Kidney tubule cell (primary cell): ENCODE measurements at places on chromosomes 5 and 9.

DNA sequence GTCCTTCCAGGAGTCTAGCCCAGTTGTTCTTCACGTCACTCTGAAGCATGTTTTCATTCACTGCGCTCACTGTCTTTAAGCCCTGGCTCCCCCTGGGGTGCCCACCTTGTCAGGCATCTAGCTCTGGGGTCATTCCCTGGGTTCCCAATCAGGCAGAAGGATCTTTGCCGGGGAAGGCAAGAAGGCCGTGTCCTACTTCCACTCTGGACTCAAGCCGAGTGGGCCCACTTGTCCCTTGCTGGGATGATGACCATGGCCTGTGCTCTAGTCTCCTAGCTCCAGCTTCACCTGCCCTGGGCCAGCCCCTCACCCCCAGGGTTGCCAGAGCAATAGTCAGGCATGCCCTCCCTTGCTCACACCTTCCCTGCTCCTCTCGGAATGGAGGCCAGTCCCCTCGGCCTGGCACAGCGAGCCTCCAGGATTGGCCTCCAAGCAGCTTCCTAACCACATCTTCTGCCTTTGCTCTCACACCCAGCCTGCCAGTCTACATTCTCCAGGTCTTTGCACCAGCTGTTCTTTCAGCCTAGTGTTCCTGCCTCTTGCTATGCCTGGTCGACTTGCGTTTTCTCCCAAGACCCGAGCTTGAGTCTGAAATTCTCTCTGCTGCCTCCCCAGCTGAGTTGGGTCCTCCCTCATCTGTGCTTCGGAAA, 32.2 kb upstream of the PSD2 start:
- DNase-seq: no peak

DNA sequence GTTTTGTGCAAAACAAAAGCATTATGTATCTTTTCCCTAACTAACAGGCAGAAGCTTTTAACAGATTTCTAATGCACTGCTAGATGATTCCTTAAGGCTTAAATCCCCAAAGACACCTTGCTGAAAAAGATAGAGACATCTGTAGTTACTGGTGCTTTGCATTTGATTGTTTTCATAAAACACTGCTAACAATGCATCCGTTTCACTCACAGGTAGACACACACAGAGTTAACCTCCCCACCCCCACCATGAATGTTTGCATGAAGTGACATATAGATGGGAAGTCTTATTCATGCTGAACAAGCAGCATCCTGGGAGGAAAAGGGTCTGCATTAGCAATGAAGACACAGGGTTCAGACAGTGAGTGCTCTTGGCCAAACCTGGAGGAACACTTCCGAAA, 100.9 kb downstream of the ASTN2 start:
- DNase-seq: no peak

GRCh38 chr9:130107234-130107861, 53.6 kb downstream of the GPR107 start:
- DNase-seq: peak; percentile 69

- DNase-seq: no peak
Measured at GRCh38 chr9:113148781-113149510, 1.9 kb upstream of the SLC31A2 start.

DNA sequence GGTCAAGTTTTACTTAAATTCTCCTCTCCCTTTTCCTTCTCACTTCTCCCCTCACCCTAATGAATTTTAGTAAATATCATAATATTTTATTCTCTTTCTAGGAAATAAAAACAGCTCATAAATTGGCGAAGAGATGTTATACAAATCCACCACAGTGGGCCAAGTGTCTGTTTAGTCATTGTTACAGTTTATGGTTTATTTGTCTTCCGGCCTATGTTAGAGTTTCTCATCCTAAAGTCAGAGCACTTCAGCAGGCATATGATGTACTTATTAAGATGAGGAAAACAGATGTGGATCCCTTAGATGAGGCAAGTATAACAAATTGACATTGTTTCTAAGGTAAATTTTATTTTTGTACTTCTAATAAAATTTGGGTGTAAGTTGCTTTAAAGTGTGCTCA, 48.2 kb downstream of the RPS6 start:
- no peak for DNase-seq

GRCh38 chr5:98524773-98525172, 248.7 kb upstream of the RGMB start:
- no peak for DNase-seq

DNA sequence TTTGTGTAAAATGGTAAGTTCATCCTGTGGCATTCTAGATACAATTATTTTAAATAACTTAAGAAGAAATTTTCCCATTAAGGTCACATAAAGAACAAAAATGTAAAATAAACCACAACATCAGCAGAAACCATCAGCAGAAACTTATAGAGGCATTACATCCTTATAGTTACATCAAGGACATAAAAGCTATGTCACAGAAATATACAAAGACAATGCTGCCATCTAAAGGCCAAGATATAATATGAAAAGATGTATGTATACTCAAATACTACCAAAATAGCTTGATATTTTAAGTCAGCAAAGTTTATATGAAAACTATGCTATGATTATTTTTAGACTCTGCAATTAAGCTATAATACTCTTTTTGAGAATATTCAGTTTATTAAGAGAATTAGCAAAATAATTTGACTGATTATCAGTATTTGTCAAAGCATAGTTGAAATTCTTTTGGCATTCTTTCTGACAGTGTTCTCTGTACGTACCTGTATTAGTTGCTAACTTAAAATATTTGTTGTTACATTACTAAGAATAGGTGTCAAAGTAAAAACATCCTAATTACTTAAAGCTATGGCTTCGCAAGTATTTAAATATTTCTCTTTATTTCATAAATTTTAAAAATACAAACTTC, 36.2 kb downstream of the FBXL17 start:
- DNase-seq: peak; percentile 60

DNA sequence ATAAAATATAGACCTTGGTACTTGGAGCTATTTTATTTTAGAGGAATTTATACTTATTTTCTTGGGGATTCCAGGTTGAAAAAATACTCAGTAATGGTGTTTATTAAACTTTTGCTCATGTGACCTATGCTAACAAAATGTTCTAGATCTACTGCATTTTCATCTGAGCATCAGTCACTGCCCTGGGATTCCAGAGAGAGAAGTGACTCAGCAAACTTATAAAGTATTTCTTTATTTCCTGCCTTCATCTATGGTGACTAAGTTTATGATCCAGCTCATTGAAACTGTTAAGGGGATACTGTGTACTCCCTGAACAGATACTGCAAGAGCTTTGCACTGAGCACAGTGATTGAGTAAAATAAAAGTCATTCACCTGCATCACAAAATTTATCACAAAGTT, 298.5 kb upstream of the CDH18 start:
- DNase-seq: peak; percentile 69

DNA sequence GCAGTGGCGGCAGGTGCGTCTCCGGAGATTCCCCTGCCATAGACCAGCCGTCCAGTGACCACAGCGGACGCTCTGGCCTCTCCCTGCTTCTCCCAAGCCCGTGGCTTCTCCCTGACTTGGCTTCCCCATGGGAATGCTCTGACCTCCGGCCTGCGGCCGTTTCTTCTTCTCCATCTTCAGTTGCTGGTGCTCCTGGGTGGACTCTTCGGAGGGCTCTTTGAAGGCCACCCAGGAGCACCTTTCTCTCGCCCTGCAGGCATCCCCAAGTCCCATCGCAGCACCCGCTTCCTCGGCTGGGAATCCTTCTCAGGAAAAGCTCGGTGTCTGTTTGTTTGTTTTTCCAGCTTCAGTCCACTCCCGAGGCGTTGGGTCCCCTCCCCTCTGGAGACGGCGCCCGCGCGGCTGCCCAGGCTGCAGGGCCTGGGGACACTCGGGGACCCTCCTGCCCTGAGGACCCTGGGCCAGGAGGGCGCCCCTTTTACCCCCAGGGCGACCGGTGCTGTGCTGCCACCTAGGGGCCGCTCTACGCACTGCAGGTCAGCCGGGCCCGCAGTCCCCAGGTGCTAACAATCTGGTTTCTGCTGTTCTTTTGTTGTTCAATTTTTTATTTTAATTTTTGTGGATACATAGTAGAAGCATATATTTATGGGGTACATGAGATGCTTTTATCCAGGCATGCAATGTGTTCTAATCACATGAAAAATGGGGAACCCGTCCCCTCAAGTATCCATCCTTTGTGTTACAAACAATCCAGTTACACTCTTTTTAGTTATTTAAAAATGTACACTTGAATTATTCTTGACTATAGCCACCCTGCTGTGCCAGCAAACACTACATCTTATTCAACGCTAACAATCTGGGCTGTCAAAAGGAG, 197.9 kb upstream of the ADAMTS16 start:
- peak; percentile 12 for DNase-seq

DNA sequence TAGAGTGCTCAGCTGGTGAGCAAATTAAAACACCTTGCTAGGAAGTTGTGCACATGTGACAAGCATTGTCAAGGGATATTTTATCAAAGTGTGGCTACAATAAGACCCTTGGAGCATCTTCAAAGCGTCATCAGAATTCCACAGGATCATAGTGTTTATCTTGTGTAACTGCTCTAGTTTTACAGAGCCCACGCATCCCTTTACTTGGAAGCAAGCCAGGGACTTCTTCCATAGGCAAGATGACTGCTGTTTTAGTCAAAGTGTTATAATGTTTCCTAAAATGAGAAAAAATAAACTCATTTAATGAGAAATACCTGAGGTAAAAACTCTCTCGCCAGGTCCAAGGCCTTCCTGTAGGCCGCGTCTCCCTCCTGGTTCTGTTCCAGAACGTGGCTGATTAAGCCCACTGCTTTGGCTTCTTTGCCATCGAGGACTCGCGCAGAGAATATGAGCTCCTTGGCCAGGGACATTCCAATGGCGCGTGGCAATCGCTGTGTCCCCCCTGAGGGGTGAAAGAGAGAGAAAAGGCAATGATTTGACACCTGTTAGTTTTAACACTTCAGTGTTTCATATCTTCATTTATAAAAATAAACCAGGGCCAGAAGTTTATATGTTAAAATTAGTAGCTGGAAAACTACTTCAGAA, 141.1 kb downstream of the AUH start:
- no peak for DNase-seq

GRCh38 chr9:91312717-91313325, 48.9 kb downstream of the AUH start:
- DNase-seq: peak; percentile 85

DNA sequence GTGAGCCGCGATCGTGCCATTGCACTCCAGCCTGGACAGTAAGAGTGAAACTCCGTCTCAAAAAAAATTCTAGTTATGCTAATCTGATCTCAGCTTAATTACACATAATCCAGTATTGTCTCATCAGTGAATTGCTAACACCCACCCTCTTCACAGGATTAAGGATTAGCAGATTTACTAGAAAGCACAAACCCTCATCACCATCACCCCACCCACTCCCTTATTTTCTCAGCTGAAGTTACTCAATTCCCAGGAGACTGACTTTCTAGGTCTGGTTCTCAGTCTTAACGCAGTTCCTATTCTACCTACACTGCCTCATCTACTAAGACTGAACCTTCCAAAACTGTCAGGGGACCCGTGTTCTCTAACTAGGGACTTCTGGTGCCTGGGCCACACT, 9.0 kb downstream of the TOR1B start:
- DNase-seq: no peak

DNA sequence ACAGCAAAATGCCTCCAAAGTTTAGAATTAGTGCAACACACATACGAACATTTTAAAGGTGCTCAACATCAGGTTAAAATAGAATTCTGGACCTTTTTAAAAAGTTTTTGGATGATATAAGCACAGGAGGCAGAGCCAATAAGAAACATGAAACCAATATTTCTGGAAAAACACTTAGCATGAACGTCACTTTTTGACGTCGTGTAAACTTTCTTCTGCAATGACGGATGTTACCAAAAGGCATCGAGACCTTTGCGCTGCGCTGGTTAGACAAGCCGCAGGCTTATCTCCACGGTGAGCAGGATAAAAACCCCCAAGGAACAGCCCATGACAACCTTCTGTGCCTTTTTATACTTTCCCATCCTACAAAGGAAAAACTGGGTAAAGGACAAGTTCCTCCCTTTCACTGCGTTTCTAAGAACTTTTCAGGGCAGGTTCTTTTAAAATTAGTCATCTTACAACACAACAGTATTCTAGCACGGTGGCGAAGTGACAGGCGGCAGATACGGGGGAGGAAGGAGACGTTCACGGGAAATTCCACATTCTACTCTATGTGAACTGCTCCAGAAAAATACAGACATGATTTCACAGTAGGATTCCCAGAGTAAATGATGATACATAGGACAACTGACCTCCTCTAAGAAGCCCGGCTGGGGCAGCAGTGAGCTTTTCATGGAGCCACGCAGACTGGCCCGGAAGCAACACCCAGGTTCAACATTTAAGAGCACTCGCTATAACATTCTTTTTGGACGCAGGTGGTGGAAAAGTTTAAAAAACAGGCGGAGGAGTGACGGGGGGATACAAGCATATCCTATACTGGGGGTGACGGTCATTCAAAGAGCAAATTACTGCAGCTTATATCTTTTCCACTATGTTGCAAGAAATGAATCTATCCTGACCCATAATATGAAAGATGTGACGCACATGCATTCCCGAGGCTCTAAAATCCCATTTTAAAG, 52.4 kb downstream of the USP20 start:
- peak; percentile 13 for DNase-seq

DNA sequence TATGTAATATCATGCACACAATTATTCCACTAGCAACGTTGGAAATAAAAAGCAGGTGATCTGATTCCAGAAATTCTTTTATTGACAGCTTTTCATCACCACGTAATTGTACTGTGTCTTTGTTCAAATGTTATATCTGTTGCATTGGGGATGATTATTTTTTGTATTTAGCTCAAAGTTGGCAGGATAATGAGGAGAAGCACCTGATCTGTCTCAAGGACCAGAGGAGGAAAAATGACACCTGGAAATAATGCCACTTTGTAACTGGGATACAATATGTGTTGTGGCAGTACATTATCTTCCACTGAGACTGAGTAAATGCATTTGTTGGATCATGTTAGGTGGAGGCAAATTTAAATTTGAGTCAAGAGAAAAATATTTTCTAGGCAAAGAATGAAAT, 1298.8 kb upstream of the CDH6 start:
- no peak for DNase-seq

DNA sequence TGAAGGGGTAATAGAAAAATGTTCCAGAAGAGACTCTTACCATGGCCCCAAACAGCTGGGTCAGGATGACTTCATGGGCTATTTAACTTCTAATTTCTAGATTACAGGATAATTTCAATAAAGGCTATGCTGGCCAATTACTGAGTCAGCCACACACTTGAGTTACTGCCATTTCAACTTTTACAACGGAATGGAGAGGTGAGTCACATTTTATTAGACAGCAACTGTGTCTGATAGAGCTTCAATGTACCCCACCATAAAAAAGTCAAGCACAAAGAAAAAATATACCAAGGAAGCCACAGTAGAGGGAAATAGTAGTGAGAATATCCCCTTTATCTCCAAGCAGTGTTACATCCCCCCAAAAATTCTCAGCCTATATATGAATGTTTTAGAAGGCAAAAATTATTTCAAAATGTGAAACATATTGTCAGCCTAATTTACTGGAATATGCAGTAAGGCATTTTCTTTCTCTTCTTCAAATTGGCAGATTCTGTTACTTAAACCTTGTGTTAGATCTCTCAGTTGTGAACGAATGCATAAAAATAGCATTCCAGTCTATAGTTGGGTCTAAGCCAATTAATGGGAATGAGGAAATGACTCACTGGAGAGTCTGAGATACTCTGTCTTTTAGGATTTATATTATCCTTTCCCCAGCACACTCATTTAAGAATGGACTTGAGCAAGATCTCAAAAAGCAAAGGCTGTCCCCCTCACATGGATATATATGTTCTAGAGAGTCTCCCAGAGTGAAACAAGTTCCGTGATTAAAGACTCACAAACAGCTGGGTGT, 47.1 kb upstream of the RAI14 start:
- DNase-seq: peak; percentile 88

- peak; percentile 25 for DNase-seq
Measured at GRCh38 chr5:33608344-33609041, 167.7 kb downstream of the TARS1 start.

GRCh38 chr9:99906403-99907207, at the start of gene STX17:
Gene STX17, plus strand, starts transcription at chr9:99906654. Its CDS starts 8,586 bp downstream, at chr9:99915240.
- DNase-seq: peak; percentile 80
